NCI-H2171 (cell line): ENCODE measurements at places on chromosomes 16 and 17.

DNA sequence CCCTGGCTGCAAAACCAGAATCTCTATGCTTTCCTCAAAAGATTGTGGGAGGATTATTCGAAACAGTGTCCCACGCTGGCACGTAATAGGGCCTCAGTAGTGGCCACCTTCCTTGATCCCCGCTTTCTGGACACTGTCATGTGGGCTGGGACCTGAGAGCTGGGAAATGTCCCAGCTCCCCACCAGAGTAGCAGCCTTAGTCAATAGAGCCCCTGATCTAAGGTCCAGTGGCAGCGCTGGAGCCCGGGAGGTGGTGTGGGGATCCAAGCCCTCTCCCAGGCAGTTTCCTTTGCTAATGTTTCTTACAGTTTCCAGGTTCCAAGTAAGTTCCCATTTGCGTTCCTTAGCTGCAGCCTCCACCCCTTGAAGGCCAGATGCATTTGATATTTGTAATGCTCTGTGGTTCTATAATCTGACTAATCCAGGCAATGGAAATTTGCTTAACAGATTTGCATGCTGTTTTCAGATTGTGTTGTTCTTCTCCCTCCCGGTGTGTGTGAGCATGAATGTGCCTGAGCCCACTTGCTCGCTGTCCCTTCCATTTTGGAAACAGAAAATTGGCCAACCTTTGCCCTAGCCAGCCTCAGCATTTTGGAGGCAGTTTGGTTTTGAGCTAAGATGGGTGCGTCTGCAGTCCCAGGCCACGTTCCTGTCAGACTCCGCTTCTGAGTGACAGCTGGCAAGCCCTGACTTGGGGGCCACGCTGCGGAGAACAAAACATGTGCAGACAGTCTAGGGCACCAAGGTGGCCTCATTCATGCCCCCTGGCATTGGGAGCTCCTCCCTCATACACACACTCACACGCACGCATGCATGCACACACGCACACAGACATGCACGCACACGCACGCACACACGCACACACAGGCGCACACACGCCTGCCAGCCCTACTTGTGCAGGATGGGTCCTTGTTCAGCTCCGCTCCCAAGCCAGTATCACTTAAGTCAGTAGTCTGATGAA is 69.4 kb downstream of the CCDC182 start:
- no peak for DNase-seq

DNA sequence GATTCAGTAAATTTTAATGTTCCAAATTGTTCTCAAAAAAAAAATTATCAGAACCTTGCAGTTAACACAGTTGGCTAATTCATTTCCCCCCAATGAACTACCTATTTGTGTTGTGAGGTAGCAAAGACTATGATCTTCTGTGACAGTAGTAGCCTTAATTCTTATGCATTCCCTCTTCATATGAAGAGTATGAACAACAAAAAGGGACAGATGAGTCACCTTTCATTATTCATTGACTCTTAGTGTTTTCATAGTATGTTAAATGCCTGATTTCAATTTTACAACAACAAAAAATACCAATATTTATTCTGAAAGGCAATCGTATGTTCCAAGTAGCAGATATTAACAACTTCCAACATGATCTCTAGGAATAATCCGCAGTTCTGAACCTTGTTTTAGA is 3.6 kb upstream of the SLFN11 start:
- no peak for DNase-seq

DNA sequence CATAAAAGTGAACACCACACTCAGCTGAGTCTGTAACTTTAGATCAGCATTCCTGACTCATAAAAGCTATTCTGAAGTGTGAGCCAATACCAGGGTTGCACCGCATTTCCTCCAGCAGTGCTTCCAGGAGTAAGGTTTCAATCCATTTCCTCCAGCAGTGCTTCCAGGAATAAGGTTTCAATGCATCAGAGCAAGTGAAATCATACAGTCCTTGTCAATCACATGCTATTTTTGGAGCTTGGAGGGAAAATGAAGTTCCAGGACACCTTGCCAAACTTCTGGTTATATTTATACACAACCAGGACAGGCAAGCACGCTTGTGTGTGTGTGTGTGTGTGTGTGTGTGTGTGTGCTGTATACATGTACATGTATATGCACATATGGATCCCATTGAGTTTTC is 327.6 kb downstream of the GRIN2A start:
- DNase-seq: no peak

DNA sequence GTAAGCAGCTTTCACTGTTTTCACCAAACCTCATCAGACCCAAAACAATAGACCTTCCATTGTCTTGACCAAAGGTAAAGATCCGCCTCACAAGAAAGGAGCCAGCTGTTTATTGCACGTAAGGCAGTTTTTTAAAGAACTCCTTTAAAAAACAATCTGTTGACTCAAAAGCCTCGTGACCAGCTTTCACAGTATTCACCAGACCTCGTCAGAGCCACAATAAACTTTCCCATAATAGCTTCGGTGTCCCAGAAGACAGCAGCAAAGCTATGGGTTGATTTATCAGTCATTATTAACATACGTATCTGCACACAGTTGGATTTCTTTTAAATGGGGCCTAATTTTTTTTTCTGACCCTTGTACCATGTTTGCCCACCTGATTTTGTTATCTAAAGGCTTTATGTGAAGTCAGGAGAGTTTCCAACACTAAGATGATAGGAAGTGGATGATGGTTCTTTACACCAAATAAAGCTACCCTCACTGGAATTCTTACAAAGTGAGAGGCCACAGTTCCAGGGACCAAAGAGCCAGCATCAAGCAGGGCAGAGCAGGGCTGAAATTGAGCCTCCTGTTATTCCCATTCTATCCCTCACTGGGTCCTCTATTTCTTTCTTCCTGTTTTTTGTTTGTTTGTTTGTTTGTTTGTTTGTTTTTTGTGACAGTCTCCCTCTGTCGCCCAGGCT is 17.6 kb upstream of the HELZ start:
- no peak for DNase-seq

DNA sequence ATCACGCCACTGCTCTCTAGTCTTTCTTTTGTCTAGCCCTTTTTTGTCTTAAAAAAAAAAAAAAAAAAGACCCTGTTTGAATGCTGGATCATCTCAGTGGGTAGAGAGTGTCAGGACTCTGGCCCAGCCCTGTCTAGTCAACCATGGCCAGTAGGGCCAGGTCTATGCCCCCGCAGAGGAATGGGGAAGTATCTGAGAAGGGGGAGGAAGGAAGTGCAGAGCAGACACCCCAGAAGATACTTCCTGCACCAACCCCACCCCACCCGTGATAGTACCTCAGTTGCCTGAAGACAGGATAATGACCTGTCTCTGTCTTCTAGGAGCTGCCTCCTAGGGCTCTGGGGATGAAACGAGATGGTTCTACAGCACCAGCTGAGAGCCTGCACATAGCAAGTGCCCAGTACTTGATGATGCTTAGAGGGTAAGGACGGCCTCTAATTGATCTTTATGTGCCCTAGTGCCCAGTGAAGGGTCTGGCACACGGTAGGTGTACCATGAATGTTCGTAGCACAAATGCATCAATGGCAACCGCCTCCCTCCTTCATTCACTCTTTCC is 55.4 kb downstream of the ABAT start:
- DNase-seq: no peak

DNA sequence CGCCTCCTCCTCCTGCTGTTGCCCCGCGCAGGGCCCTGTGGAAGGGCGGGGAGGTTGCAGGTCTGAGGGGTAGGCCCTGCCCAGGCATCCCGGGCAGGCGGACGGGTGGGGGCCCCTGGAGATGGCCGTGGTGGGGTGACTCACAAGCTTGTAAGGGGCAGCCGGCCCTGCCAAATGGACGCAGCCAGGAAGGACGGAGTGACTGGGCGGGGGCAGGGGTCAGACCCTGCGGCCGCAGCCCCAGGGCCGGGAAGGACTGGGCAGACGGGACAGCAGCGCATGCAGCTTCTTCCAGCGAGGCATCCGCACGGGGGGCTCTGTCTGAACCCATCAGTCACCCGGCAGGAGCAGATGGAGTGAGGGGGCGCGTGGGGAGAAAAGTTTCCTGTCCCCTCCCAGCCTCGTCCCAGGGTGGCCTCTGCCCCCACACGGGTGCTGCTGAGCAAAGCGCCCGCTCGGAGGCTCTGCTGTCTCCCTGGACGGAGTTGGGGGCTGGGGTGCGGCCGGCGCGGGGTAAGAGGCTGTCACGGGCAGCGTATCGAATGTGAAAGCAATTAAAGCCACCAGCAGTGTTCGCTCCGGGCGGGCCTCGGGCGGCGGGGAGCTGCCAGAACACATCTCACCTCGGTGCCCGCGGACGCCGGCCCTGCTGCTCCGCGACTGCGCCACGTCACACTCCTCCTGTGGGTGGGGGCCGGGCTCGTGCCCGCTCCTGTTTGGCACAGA is 5.4 kb upstream of the PRR35 start:
- DNase-seq: no peak

- no peak for DNase-seq
Measured at GRCh38 chr17:61389670-61390478, 9.8 kb upstream of the TBX2 start.

DNA sequence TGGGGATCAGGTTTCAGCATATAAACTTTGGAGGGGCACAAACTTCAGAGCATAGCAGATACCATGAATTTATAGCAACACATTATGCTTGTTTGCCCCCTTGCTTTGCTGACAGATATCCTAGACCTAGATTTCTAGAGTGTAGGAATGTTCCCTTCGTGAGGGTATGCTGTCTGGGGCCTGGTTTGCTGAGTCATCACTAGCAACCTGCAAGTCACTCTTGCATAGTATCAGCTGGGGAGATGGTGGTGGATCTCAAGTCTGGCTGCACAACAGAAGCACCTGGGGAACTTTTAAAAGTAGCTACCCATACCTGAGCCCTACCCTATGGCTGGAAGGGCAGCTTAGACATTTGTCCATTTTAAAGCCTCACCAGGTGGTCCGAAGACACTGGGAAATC is 22.3 kb upstream of the HSBP1 start:
- DNase-seq: no peak

DNA sequence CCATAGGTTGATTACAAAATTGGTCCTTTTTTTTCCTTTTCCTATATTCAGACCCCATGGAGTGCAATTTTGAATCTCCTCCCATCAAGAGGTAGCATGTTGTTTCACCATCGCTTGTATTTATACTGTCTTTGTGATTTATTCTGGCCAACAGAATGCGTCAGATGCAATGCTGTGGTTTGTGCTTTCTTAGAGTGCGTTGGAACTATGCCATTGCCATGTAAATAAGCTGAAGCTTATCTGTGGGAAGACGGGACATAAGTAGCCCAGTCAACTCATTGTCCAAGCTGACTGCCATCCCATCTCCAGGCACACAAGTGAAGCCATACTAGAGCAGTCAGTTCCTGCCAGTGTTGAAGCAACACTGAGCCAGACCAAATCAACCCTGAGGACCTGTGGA is 1339.3 kb upstream of the GOT2 start:
- no peak for DNase-seq

- DNase-seq: no peak
Measured at GRCh38 chr17:32609085-32609484, 122.3 kb downstream of the CDK5R1 start.

- no peak for DNase-seq
Measured at GRCh38 chr16:70689035-70689969, 3.4 kb upstream of the MTSS2 start.

DNA sequence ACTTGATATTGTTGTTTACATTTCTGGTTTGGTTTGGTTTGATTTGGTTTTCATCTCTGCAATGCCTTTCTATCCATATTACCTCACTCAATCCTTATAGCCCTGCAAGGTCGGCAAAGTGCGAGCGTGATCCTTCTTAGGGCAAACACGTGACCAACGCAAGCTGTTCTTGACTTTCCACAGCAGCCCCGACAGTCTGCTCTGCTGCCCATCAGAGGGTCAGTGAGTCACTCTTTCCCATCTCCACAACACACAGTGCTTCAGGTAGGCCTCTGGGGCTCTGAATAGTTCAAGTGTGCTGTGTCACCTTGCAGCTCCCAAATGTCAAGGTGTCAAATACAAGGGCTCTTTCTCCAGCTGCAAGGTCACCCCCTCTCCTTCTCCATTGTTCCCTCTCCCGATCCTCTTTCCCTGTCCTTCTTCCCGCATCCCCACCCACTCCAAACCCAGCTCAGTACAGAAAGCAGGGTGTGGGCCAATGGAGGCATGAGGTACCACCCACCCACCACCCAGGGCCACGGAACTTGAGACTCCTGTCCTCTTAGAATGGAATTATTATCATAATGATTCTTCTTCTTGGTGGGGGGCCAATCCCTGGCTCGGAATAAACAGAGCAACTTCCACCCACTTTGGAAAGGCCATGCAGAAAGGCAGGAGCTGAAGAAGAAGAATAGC is 139.7 kb downstream of the SLC39A11 start:
- DNase-seq: no peak

DNA sequence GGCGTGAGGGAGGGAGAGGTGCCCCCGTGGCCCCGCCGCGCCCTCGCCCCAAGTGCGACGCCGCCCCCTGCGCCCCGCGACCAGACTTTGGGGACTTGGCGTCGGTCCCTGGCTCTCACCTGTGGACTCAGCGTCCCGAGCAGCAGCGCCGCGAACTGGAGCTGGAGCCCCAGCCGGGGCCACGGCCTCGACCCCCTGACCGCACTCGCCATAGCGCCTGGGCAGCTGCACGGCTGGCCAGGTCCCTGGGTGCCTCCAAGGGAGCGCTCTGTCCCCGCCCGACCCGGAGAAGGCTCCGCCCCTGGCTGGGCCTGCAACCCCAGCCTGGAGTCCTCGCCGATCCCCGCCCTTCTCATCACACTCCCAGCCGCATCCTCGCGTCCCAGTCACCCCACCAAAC is at the start of gene ERN2:
ERN2 (minus strand) TSS at position 247 of the 400 bp plus-strand sequence; CDS start at position 212, 35 bp downstream.
- no peak for DNase-seq

DNA sequence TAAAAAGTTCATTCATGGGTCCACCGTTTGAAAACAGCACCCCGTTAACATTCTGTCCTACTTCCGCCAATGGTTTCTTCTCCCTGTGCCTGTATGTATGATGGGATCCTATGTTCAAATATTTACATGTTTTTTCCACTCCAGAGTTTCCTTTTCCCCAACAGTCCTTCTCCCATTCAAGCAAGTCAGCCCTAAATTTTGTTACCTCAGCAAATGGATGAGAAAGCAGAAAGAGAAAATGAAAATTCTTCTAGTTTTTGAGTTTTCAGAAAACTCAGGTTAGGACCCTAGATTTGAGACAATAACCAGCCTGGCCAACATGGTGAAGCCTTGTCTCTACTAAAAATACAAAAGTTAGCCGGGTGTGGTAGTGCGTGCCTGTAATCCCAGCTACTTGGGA is 3.5 kb upstream of the ERN2 start:
- DNase-seq: no peak

DNA sequence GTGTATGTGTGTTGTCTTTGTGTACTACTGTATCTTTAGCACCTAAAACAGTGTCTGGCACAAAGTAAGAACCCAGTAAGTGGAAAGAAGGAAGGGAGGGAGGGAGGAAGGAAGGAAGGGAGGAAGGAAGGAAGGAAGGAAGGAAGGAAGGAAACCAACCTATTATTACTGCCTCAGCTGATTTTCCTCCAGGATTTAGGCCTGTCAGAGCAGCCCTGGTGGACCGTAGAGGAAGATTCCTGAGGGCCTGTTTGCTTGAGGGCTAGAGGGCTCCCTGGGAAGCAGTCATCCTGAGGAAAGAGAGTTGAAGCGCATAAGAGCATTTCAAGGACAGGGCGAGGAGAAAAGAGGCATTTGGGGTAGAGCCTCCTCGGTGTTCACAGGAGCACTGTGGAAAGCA is 61.5 kb downstream of the WSB1 start:
- no peak for DNase-seq
